HEK293T (cell line): ENCODE measurements at places on chromosomes 4 and X.

GRCh38 chr4:145690610-145691009, 10.7 kb downstream of the C4orf51 start:
- no peak for DNase-seq

DNA sequence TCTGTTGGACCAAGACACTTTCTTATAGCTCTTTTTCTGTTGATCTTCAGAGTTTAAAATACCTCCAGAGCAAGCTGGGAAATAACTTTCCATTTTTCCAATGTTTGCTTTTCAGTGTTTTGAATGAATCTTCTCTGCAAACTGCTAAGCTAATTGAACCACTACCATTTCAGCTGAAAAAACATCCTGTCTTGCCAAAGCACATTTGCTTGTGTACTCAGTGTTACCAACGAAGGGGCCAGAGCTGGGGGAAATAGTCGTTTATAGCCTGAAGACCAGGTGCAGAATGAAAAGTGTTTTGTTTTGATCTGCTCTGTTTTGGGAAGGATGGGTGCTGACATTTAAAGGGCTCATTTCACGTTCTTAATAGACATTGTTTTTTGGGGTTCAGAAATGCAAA, 88.4 kb upstream of the CLNK start:
- DNase-seq, result no peak

DNA sequence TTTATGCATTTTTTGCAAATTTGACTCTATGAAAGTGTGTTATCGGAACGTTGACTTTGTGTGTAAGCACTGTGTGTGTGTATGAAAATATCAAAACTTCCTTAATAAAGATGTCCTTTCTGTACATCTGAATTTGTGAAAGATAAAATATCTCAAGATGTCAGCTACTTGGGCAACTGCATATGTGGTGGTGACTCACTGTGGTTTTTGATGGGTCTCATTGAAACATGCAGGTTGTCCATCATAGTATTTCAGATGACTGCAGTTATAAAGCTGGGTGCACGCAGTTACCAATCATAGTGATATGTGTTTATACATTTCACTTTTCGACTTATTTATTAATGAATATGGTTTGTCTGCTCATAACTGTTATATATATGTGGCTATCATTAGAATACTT, 19.7 kb upstream of the BBS12 start:
- DNase-seq, result no peak

DNA sequence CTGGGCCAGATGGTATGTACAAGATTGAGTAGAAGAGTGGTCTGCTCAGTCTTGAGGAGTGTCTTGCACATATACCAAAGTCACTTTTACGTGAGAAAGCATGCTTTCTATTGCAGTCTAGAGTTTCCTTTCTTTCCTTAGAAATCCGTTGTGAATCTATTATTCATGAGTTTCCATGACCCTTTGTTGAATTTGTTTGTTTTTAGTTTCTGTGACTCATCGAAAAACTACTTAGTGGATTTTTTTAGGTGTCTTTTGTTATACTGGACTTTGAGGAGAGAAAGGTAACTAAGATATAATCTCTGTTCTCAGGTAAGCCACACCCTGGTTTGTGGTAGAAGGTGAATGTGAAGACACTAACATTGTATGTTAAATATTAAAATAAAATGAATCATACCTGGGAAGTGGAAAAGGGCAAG, 23.0 kb downstream of the GALNT7 start:
- DNase-seq, result no peak

DNA sequence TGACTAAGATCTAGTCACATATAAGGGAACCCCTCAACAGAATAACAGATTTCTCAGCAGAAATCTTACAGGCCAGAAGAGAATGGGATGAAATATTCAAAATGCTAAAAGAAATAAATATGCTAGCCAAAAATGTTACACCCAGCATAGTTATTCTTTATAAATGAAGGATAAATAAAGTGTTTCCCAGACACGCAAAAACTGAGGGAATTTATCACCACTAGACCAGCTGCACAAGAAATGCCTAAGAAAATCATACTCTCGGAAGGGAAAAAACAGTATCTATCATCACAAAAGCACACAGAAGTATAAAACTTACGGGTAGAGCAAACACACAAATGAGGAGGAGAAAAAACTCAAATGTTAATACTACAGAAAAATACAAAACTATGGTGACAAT, 162.1 kb downstream of the HHIP start:
- DNase-seq, result no peak

DNA sequence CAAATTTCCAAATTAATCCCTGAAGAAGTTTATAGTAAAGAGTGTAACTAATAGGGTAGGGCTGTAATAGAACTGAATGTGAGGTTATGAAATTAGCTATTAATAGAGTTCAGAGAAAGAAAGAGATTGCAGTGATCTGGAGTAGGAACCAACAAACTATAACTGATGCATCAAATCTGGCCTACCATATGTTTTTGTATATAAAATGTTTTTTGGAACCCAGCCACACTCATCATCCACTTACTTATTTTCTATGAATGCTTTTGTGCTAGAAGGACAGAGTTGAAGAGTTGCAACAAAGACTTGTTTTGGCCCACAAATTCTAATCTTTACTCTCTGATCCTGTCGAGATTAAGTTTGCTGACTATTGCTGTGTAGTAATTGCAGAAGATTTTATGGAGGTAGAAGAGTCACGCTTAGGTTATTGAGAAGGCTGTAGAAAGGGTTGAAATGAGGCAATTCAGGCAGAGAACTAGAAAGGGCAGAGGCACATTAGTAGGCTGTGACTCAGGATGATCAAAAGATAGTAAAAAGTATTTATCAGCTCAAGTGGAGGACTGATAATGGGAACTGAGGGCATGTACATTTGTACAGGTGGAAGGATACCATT, 298.7 kb upstream of the EMCN start:
- DNase-seq, result no peak

- DNase-seq, result no peak
Measured at GRCh38 chrX:130416785-130417184, 15.0 kb downstream of the RBMX2 start.

- DNase-seq, result peak; percentile 32
Measured at GRCh38 chr4:83599183-83599582, 63.3 kb downstream of the GPAT3 start.

GRCh38 chrX:56963377-56963776, 32.0 kb downstream of the SPIN3 start:
- DNase-seq, result no peak

DNA sequence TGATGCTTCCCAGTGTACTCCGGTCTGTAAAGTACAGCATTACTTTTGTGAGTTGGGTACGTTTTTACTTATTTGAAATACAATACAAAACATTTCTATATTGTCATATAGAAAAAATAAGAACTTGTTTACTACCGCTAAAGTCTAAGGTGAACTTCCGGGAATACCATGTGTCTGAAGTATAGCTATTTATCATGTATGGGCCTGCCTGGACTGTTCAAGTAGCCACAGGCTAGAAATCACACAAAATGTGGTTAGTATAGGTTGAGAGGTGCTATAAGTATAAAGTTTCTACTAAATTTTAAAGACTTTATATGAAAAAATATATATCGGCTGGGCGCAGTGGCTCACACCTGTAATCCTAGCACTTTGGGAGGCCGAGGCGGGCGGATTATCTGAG, 152.3 kb downstream of the ARAP2 start:
- DNase-seq, result no peak

DNA sequence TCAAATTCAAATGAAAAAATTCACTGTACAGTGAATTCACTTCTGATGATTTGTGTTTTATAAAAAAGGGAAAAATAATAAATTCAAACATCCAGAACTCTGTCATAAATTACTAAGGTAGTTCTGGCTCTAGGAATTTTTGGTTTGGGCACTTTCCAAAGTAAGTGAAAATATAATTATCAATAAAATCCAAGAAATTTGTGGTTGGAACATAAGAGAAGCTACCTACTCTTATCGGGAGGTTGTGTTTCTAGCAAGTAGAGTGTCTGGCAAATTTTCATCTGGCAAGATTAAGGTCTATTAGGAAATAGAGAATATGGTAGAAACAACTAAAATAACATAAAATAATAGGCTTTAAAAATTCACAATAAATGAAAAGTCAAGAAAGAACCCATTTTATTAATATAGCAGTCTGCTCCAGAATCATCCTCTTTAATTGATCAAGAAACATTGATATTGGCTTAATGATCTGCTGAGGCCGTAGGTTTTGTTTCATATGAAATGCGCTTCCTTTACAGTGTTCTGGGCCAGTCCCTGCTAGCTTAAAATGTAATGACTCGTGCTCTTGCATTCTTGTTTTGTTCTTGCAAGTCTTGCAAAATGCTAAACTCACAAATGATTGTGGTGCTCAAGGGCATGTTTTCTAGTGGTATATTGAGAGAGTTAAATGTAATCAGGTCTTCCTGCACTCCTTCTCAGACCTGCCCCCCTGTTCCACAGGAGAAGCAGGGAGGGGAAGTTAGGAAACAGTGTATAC, 331.4 kb downstream of the RAPGEF2 start:
- no peak for DNase-seq

GRCh38 chr4:69717778-69718177, 42.6 kb downstream of the SULT1B1 start:
- DNase-seq, result no peak

GRCh38 chr4:6732441-6733357, 16.7 kb downstream of the BLOC1S4 start:
- no peak for DNase-seq

GRCh38 chr4:19944251-19944650, 307.5 kb upstream of the SLIT2 start:
- no peak for DNase-seq

DNA sequence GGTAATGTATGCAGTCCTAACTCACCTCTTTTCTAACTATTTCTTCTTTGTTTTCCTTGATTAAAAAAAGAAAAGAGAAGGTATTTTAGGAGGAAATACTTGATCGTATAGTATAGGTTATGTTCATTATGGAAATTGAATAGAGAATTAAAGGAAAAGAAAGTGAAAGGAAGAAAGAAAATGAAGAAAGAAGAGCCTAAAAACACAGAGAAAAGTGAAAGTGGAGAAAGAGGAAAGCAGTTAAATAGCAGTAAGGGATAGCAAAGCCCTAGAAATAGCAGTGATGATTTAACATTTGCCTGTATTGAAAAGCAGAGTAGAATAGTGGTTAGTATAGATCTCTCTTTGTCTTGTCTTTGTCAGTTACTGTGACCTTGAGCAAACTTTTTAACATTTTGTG, 37.0 kb downstream of the MRPL1 start:
- DNase-seq, result no peak

- peak; percentile 34 for DNase-seq
Measured at GRCh38 chr4:54961357-54961975, 163.9 kb downstream of the KDR start.

DNA sequence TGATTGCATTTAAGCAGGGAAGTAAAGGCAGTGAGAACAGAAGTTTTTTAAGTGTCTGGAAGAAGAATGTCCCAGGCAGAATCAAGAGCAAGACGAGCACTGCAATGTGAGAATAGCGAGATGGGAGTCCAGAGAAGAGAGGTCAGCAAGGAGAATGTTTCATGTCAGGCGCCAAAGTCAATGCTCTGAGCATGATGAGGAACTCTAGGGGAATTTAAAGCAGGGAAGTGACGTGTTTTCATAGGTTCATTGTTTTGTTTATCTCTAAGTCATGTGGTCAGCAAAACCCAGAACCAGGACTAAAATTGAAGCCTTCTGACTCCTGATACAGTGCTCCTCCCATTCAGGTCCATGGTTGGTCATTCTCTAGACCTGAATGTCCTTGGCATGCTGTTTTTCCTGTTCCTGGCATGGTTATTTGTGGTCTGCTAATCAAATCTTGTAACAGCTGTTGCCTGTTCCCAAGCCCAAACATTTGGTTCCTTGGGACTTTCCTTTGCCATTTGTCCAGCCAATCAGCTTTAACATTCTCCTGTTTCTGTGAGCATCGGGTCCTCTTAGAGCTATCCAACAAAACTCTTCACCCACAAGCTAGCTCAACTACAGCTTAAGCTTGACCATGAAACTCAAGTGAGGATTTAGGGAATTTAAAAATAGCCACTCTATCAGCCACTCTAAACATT, 37.7 kb downstream of the PTCHD1 start:
- no peak for DNase-seq

DNA sequence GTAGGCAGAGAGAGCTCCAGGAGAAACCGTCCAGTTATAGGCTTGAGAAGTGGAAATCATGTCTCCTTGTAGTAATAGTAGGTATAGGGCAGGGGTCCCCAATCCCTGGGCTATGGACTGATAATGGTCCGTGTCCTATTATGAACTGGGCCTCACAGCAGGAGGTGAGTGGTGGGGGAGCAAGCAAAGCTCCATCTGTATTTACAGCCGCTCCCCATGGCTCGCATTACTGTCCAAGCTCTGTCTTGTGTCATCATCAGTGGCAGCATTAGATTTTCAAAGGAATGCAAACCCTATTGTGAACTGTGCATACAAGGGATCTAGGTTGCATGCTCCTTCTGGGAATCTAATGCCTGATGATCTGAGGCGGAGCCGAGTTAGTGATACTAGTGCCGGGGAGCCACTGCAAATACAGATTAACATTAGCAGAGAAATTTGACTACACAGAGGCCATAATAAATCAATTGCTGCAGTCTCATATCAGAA, 67.6 kb downstream of the MRPL1 start:
- no peak for DNase-seq

- no peak for DNase-seq
Measured at GRCh38 chr4:99833756-99834155, 17.1 kb downstream of the DAPP1 start.

DNA sequence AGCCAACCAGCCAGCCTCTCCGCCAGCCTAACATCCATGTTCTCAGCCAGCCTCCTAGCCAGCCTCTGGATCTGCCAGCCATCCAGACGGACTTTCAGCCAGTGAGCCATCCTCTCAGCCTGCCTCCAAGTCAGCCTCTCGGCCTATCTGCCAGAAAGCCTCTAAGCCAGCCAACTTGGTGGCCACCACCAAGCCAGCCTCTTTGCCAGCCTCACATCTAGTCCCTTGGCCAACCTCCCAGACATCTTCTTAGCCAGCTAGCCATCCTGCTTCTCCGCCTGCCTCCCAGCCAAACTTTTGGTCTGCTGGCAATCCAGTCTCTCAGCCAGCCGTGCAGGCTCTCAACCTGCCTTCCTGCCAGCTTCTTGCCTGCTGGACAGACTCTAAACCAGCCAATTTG, 16.4 kb upstream of the ARAP2 start:
- DNase-seq, result no peak

- no peak for DNase-seq
Measured at GRCh38 chr4:47031751-47032404, 511 bp downstream of the GABRB1 start.

DNA sequence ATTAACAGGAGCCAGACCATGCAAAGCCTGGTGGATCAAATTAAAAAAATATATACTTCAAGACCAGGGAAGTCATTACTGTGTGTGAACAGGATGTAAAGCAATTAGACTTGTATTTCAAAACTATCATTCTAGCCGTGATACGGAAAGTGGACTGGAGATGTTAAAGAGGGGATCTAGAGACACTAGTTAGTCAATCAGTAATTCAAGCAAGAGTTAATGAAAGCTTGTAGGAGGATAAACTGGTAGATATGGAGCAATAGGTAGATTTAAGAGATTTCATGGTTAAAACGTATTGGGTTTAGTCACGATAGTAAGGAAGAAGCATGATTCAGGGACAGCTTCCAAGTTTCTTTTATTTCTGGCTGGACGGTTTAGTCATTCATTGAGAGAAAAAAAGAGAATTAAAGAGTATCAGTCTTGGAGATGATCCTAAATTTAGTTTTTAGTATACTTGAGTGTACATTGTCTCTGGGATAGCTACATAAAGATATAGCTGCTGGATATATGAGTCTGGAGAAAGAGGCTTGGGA, 3.9 kb downstream of the MAD2L1 start:
- no peak for DNase-seq

- no peak for DNase-seq
Measured at GRCh38 chr4:141020801-141021261, 112.4 kb downstream of the RNF150 start.
